ENCODE measurements at places on chromosomes 1 and 21.

DNA sequence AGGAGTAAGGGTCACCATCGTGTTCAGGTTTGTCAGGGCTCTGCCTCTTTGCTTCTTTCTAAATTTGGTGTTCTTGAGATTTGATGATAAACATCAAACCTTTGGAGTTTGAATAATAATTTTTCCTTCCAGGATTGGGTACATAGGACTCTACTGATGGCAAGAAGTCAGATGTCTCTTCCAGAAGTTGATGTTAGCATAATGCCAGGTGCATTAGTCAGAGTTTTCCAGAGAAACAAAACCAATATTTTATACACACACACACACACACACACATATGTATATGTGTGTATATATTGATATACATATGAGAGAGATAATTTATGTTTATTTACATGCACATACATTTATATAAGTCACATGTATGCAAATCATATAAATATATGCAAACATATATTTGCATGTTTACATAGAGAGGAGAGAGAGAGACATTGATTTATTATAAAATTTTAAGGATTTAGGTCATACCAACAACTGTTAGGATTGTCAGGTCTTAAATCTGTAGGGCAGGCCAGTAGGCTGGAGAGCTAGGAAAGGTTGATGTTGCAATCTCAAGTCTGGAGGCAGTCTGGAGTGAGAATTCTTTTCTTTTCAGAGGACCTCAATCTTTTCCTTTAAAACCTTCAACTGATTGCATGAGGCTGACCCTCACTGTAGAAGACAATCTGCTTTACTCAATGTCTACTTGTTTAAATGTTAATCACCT lies 199.2 kb downstream of the HLX start:
- no peak for DNase-seq

DNA sequence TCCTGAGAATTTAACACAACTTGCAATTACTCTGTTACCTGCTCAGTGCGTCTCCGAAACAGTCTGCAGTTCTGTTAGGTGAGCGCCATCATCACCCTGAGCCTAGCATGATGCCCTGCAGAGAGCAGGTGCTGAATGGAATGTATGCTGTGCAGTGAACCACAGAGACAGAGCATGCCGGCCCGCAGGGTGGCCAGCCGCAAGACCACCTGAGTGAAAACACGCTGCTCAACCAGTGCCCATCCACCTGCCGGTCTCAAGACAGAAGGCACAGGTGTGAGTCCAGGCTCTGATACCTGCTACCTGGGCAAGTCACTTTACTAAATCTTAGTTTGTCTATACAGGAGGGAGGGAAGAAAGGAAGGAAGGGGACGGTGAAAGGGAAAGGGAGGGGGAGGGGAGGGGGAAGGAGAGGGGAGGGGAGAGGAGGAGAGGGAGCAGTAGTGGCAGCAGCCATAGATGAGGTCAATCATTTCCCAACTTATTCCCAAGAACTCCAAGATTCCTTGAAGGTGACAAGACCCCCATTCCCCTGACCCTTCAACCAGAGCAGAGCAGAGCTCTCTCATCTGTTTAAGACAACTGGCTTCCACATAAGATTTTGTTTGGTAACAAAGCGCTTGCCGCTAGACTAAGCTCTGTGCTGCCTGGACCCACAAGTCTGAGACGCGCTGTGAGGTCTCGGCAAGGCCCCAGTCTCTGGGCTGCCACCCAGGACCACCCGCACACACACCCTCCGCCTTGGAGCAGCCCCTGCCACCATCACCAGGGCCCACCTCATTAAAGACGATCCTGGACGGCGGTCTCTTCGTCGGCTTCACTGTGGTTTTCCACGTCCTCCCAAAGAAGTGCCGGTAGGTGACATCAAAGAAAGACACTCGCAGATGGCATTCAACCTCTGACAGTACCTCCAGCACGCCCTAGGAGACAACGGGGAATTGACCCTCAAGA lies 14.5 kb downstream of the NPHP4 start:
- DNase-seq = no peak

DNA sequence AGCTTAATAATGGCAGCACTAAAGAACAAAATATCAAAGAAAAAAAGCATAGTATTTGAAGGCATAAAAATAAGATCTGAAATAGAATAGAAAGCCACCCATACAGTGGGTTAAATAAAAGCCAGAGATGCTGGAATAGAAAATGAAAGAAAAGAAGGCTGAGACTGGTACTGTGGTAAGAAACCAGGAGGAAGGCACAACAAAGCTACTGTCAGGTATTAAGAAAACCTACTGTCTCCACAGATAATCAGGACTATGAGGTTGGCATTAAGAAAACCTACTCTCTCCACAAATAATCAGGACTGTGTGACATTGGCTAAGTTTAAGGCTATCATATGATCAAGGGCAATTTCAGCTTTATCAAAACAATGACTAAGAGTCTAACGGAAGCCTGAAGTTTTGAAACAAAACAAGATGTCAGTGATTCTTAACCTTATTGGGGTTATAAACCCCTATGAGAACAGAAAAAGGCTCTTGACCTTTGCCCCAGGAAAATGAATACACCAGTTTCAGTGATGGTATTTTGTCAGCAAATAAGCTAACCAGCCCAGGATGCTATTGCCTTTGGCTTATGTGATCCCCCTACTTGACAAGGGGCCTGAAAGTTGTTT lies 24.4 kb downstream of the MCOLN2 start:
- DNase-seq = no peak

DNA sequence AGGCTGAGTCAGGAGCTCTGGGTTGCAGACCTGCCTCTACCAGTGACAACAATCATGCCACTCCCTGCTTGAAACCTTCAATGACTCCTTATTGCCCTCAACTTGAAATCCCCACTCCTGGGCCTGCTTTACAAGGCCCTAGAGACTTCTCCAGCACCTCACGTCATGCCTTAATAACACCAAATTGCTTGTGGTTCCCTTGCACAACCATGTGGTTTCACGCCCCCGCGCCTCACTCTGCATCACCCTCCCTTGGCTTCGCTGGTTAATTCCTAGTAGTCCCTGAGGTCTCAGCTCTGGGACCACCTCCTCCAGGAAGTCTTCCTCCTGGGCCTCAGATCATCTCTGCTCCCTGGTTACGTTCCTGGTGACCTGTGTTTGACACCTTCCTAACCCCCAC lies 33.0 kb downstream of the EPHA2 start:
- no peak for DNase-seq

- DNase-seq = peak; percentile 71
Observed at GRCh38 chr1:150561974-150562445, 12.8 kb downstream of the ADAMTSL4 start.

- DNase-seq = no peak
Observed at GRCh38 chr1:41535276-41535675, 50.8 kb upstream of the EDN2 start.

GRCh38 chr1:194288238-194288637 lies 1101.8 kb upstream of the B3GALT2 start:
- DNase-seq = no peak

- DNase-seq = no peak
Observed at GRCh38 chr1:1618396-1619068, 3.2 kb downstream of the MIB2 start.

GRCh38 chr1:177227978-177228692 lies 57.4 kb downstream of the BRINP2 start:
- no peak for DNase-seq

GRCh38 chr1:169091480-169091941 lies 15.0 kb upstream of the ATP1B1 start:
- no peak for DNase-seq

DNA sequence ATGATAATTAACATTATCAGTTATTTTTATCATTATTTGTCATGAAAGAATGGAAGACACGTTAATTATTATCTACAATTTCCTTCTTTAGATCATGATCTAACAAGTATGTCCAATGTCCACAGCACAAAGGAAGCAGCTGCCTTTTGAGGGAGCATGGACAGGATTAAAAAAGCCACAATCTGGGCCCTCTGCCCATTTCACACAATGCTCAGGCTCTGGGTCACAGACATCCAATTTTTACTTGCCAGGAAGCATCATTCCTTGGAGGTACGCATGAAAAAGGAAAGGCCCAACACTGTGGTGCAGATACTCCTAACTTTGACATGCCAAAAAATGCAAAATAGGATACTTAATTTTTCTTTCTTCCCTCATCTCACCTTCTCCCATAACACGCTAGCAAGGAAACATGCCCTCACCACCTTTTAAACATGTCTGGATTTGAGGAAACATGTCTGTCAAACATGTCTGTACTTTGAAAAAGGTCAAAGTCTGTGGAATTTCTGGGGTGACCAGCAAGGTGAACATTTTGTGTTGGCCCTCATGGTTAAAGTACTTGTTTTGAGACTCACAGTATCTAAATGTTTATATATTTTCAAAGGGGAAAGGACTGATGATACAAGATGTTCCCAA lies 40.0 kb downstream of the GADD45A start:
- no peak for DNase-seq

DNA sequence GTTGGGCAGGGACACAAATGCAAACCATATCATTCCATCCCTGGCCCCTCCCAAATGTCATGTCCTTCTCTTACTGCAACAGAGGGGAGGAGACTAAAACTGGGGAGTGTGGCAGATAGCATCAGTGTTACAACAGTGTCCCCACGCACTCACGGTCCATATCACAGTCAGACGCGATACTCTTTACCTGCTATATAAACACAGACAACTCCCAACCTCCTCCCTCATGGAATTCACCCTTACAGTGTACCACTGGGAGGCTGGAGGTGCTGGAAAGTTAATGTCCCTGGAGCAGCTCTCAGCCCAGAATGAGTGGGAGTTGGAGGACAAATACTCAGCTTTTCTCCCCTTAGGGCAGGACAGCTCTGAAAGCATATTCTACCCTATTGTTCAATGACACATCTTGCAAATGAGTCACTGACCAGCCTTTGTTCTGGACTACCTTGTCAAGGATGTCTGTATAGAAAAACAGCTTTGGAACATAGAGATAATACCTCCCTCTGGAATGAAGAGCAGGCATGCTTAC lies 445.9 kb downstream of the SETD4 start:
- DNase-seq = no peak

DNA sequence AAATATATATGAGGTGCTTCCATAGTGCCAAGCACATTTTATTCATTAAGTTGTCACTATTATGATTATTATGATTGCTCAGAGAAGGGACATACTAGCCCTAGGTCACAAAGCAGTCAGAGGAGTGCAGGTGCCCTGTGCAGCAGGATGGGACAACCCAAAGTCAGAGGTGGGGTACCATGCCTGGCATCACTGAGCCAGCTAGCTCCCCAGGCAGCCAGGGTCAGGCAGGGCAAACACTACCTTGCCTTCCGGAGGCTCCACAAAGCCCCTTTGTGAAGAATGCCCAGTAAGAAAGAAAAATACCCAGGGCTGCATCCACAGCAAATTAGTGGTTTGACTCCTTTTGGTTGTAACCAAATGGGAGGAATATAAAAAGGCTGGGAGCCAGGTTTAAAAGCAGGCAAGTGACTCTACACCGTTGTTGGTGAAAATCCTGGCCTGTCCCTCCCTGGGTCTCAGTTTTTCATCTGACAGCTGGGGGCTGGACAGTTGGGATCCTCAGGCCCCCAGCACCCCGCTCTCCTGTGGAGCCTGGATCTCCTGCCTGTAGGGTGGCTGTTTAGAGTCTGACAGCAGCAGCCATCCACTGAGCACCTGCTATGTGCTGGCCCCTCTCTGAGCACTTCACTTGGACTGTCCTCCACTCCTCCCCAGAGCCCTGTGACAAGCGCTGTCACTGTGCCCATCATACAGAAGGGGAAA lies 98.8 kb downstream of the GLIS1 start:
- DNase-seq = no peak
